B cell (primary cell): ENCODE measurements at places on chromosomes 1 and 21. TPM values are rescaled to one million over a fixed set of nuclear protein-coding genes. Genes with fewer than 3 reads are reported as not detected.
A peak's percentile ranks its signal among the peaks of the same experiment; 100 is the strongest.

- no peak for DNase-seq
These were observed 53.9 kb upstream of the TIAM1 start for GRCh38 chr21:31397939-31398338.

DNA sequence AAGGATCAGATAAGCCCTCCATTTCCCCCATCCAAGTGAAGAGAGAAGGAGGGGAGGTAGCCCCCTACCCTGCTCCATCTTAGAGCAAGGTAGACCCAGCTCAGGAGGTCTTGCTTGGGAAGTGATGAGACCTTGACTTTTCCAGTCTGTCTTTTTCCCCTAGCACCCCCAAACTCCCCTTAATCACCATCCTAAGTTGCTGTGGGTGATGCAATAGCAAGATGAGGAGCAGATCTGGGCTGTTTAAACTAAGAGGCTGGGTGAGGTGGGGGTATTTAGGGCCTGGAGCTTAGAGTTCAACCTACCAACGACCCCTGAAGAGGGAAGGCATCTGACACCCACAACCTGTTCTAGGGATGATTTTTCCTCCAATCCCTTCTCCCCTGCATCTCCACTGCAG, 1.7 kb downstream of the ATP1A2 start:
- no peak for DNase-seq

DNA sequence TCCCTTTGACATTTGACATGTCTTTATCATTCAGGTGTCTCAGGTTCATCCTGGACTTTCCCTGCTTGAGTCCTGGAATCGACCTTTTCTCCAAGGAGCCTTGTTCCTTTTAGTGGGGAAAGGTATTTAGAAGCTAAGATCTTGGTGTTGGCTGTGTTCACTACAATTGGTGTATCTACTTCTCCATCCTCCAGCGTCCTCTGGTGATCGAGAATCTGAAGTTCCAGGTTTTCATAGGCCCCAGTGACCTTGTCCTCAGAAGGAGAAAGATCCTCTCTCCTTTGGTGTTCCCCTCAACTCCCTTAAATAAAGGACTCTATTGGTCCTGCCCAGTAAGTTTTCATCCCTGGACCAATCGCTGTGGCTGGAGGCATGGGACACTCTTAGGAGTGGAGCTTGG, 22.1 kb downstream of the MROH7 start:
- no peak for DNase-seq

- no peak for DNase-seq
These were observed 224.4 kb upstream of the COA6 start for GRCh38 chr1:234148816-234149215.

DNA sequence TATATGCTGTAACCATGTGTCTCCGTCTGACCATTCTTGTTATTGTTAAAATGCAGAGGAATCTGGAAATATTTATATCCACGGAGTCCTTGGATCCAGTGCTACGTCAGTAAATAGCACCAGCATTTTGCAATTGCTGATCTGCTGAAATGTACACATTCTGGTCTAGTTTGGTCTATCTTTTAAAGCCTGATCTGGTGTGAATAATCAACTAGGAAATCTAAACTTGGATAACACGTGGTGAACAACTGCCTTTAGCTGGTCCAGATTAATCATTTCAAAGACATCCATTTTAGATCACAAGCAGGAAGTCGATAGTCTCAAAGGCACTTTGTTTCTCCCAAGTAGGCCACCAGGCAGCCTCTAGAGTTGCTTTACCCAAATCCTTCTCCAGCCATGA, 32.6 kb downstream of the PDPN start:
- DNase-seq, result no peak

- peak; percentile 75 for DNase-seq
These were observed 10.9 kb downstream of the MORC3 start for GRCh38 chr21:36330904-36331303.

GRCh38 chr1:177246710-177247580, 76.2 kb downstream of the BRINP2 start:
- DNase-seq, result no peak

DNA sequence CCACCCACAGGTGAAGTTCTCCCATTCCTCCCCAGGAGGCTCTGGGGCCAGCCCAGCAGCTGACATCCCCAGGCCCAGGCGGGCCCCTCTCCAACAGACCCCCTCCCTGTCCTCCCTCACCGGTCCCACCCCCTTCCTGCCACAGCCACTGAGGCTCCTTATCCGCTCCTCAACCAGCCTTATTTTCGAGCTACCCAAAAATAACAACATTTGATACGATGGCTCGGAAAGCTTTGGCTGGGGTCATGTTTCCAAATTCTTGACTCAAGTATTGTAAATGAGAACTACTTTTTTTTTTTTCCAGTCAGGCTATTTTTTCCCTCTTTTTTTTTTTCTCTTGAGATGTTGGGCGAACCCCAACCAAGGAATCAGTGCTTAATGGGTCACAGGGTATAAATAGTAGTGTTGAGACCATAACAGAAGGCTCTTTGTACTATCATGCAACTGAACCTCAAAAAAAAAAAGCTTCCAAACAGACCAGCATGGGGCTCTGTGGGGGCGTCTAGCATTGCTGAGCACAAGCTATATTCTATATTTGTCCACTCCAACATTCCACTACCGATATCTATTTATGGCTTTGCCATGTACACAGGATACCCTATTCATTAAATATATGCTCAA, 27.2 kb downstream of the IRF2BP2 start:
- no peak for DNase-seq

- DNase-seq, result no peak
These were observed 65.1 kb downstream of the CLSTN1 start for GRCh38 chr1:9758559-9759121.

GRCh38 chr1:109636201-109636952, 16.7 kb downstream of the AMPD2 start:
- DNase-seq, result peak; percentile 6

GRCh38 chr1:117712621-117713020, 106.8 kb downstream of the TENT5C start:
- no peak for DNase-seq

DNA sequence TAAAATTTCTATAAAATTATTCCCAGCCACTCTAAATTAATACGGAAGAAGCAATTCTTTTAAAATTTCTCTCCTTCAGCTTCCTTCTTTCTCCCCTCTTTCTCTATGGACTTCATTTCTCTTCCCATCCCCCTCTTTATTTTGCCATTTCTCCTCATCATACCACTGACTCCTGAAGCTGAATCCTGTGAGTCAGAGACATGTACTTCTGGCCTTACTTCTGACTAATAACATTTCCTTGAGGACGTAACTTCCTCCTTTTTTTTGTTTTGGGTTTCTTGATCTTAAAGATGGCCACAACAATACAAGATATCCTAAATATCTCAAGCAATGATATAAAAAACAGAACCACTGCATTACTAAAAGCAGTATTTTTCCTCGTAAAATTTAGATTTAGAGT, 63.6 kb upstream of the DENND1B start:
- no peak for DNase-seq

- DNase-seq, result no peak
These were observed 48.3 kb upstream of the ARTN start for GRCh38 chr1:43885279-43885801.

- DNase-seq, result no peak
These were observed 80.9 kb downstream of the TTC3 start for GRCh38 chr21:37153935-37154350.

DNA sequence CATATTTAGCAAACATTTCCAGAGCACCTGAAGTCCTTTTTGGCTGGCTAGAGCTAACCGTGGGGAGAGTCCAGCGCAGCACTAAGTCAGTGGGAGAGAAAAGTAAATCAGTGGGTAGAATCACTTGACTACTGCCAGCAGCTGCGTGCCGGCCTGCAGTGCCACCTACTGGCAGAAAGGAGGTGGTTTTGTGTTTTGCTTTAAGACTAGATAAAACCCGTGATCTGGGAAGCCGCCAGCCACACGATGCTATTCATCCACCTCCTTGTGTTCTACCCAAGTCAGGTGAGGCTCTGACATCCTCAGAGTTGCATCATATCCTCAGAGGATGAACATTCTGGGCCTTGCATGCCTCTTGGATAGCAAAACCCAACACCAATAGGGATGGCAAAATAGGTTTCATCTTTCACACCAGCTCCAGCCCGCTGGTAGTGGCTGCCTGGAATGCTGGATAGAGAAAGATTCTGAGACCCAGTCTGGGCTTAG, 14.1 kb upstream of the HEYL start:
- peak; percentile 77 for DNase-seq

DNA sequence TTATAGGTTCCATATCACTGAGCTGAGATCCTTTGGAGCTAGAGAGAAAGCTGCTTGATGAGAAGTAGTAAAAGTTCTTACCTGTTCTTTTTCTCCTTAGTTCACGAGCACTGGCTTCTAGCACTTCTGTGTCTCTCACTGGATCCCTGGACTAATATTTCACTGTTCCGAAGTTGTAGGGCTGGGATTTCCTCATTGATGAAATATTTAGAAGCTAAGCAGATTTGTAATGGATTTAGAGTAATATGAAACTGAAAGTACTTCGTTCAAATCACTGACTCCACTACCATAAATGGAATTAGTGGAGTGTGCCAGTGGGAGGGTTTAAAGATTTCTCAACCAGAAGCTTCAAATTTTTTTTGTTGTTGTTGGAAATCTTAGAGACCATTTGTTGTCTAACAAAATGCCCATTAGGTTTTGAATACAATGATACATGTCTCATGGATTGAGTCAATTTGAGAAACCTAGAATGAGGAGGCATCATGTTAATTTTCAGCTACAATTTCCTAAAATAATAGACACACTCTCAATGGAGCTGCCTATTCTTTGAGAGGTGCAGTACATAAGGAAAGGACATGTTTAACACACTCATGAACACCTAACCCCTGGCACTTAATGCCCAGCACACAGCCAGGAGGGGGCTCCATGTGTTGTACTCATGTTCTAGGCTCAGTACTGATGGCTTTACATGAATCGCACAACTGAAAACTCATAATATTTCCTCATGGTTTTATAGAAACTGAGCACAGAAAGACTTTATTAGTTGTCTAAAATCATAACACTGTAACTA, at the start of gene GBP1:
Gene GBP1, minus strand, starts transcription at position 130 of the 790 bp plus-strand sequence. CDS start 1,974 bp downstream, outside the sequence.
- peak; percentile 58 for DNase-seq

GRCh38 chr21:31644643-31645042, 14.8 kb upstream of the SOD1 start:
- DNase-seq, result no peak

GRCh38 chr1:14928412-14928811, 225.1 kb upstream of the TMEM51 start:
- no peak for DNase-seq

AMPD1 gene
- total RNA-seq, result not detected in 2 replicates

KAZN gene
- 0.39 and 0.90 TPM in 2 replicates for total RNA-seq

UBIAD1 gene
- total RNA-seq, result 28.1 and 30.9 TPM in 2 replicates

ARMH1 gene
- total RNA-seq, result 10.2 and 11.4 TPM in 2 replicates
